Activated CD8-positive, alpha-beta memory T cell treated with anti-CD3 and anti-CD28 coated beads, Interleukin-2, amount 50 U/mL, for 48 hours (primary cell): ENCODE measurements at places on chromosomes 7 and 10.

- DNase-seq = no peak
Observed at GRCh38 chr7:34845666-34846361, 187.8 kb downstream of the NPSR1 start.

- DNase-seq = no peak
Observed at GRCh38 chr10:59741583-59741982, 11.7 kb downstream of the MRLN start.

- no peak for DNase-seq
Observed at GRCh38 chr10:92969151-92969550, 91.4 kb upstream of the CYP26C1 start.

DNA sequence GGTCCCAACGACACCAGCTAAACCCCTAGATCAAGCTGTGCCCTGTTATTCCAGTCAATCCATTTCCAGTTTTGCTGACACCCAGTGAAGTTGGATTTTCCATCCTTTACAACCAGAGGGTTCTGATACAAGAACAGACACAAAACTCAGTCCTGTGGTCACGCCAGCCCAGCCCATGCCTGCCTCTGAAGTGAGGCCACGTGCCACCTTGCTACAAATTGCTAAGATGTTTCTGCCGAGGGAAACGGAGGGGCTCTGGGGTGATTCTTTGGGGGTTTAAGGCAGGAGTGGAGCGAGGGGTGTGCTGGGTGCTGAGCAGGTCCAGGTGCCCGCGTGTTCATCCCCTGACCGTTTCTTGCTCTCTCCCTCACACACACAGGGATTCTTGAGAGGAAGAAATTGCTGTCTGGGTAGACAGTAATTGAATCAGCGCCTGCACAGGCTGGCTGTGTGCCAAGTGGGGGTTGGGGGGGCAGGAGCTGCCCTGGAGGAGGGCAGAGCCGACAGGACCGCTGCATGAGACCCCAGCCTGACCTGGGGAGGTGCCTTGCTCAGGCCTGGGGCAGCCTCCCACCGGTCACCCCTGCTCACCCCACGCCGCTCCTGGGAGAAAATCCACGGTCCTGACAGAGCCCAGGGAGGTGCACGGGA, 38.1 kb downstream of the ADAP1 start:
- DNase-seq = no peak

GRCh38 chr10:97718659-97719142, 5.2 kb downstream of the MARVELD1 start:
- no peak for DNase-seq

DNA sequence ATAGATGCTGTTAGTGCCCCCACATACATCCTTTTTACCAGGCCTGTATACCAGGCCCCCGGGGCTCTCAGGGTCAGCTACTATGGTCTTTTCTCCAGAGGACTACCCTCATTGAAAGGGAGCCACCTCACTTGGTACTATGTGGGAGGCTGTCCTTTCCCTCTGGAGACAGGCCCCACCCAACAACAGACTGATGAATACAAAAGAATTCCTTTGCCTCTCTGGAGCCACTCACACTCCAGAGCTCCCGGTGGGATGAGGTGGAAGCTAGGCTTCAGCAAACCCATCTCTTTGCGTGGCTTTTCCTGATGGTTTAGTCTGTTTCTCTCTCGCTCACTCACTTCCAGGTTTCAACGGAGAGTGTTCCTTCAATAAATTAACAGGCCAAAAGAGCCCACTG, 30.3 kb downstream of the ANKMY2 start:
- DNase-seq = no peak

DNA sequence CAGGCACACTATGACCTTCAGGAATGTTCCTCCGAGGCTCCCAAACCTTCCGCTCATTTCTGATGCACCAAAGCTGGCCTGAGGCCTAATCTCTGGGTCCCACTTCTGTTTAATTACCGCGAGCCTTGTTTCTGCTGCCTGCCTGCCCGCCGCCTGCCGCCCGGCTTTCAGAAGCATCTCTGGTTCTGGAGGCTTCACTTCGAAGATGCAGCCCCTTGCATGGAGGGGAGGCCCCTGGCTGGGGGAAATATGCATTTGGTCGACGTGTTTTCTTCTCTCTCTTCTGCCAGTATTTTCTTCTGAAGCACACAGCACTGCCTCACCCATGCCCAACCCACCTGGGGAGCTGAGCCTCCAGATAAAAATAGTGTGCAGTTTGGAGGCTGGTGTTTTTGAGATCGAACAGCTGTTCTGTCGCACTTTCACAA, 166.9 kb downstream of the PAXIP1 start:
- no peak for DNase-seq

DNA sequence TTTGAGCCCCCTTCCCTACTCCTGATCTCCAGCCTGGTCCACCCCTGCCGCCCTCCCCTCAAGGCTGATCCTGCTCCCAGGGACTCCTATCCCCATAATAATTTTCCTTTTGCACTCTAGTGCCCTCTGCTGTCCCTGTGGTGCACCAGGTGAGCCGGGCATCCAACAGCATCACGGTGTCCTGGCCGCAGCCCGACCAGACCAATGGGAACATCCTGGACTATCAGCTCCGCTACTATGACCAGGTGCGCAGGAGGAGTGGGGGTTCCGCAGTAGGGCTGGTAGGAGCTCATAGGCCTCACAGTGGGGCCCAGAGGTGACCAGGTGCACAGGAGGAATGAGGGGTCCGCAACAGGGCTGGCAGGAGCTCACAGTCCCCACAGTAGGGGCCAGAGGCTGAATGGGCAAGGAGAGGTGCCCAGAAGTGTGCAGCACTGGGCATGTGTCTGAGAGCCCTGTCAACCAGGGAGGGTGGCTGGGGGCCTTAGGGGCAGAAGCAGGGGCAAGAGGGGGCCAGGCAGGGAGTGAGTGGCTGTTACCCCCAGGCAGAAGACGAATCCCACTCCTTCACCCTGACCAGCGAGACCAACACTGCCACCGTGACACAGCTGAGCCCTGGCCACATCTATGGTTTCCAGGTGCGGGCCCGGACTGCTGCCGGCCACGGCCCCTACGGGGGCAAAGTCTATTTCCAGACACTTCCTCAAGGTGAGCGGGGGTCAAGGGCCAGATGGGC, 11.7 kb downstream of the EPHB6 start:
- no peak for DNase-seq

DNA sequence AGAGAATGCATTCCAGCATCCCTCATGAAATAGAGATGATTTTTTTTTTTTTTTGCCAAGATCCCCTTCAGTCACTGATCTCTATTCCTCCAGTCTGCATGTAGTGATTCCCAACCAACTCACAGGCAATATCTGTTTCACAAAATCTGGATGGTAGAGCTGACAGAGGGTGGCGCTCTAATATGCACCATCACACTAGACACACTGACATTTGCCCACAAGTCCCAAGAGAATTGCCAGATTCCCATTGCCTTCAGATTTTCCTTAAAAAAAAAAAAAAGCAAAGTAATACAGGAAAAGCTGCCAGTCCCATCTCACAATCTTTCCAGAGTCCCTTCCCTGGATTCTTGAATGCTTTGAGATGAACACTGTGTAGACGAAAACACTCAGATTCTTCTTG, 301.0 kb downstream of the SORCS1 start:
- no peak for DNase-seq

DNA sequence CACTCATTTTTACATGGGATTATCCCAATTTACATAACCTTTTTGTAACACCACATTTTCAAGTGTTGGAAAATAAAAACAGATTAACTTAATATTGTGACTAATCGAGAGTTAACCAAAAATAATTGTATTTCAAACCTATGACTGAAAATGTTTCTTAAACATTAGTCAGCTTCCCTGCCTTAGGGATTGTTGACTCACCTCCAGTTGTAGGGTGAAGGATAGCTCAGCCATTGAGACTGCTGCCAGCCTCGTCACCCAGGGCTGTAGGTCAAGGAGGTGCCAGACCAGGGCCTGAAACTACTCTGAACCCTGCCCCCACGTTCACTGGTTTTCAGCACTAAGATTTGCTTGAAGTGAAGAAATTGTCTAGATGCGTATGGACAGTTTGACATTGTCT, 351.2 kb downstream of the GFRA1 start:
- DNase-seq = no peak

- DNase-seq = no peak
Observed at GRCh38 chr10:118500477-118501104, 94.9 kb downstream of the PRLHR start.

- DNase-seq = no peak
Observed at GRCh38 chr10:123972481-123973401, 81.1 kb upstream of the CPXM2 start.

DNA sequence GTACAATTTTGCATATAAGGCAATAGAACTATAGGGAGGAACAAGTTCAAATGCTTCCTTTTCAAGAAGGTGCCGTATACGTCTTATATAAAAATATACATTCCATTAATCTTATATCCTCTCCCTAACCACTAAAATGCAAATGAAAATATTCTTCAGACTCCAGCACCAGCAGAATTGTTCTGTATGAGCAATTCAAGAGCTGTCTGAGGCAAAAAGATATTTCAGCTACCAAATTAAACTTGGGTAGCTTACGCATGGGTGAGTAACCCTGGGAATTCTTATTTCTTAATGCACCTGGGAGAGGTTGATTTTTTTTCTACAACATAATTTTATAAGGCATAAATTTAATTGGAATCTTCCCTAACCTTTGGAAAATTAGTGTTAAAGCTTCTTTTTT, 42.2 kb upstream of the GSDME start:
- no peak for DNase-seq

- no peak for DNase-seq
Observed at GRCh38 chr10:124387078-124387874, 31.4 kb downstream of the OAT start.

GRCh38 chr7:34851431-34851830, 185.9 kb downstream of the DPY19L1 start:
- no peak for DNase-seq

- no peak for DNase-seq
Observed at GRCh38 chr10:100008708-100009282, 952 bp downstream of the DNMBP start.

- DNase-seq = no peak
Observed at GRCh38 chr7:4189131-4189570, 492.9 kb upstream of the FOXK1 start.

DNA sequence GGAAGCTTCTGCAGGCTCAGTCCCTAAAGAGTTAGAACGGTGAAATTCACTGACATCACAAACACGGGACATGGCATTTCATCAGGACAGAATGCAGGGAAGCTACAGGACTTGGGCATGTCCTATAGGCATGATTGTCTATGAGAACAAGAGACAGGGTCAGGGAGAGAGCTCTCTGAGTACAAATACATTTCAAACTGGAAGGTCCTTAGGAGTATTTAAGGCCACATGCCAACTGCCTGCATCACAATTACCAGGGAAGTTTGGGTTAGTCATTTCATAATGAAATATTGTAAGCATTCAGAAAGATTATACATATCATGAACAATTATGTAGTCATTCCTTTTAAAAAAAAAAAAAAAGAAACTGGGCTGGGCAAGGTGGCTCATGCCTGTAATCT, 71.3 kb downstream of the CREB3L2 start:
- DNase-seq = no peak

DNA sequence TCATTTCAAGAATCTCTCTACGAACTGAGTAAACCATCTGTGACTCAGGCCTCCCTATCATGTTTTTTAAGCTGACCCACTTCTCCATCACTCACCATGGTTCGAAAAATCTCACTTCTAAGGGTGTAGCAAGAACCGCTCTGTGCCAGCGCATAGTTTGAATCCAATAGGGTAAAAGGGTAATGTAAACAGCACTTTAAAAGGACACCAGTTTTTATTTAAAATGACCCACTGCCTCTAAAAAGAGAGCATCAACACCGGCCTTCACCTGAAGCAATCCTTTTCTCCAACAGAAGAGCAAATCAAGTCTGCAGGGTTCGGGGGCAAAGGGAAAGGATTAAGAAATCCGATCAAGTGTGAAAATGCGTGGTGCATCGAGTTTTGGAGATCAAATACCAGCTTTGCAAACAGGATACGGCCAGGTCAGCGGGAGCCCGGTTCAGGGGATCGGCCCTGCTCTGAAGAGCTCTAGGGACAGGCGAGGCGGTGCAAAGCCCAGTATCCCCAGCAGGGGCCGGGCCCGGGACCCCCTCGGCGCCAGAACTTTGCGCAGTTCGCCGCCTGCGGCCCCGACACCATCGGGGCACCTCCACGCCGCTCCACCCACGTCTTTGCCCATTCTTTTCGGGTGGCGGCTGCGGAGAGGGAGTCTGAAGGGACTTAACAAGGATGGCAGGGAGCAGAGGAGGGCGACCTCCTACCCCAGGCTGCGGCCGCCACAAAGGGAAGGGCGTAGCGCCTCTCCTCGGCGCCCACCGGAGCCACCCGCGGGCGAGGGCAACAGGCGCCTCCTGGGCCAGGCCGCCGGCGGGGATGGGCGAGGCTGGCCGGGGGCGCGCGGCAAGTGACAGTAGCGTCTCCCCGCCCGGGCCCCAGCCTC, 842 bp downstream of the NMT2 start:
- DNase-seq = peak; percentile 76

GRCh38 chr7:3860932-3861331, 559.9 kb downstream of the SDK1 start:
- DNase-seq = no peak

DNA sequence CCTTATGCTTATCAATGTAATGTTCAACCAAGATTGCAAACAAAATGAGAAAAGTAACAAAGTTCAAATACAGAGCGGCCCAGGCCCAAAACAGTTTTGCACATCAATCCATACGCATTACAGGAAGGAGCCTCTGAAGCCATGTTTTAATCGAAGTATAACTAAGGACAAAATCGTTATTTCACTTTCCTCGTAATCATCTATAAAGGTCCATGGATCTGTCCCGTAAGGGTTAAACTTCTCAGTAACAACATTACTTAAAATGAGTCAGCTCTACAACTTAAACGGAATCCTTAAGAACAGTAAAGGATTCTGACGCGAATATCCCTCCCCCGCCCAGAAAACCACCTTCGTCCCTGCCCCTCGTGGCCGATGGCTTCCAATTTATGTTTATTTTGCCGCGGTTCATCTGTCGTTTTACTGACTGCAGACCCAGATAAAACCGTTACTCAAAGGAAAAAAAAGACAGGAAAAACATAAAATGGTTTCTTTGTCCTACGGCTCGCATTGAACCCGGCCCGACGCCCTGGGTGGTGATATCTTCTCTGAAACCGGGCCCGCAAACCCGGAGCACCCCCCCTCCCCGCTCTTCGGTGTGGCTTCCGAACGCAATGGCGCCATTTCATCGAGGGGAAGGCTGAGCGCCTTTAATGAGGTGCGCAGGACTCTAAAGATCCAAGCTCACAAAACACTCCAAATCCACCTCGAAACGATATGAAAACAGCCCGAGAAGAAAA, 1.1 kb downstream of the HNRNPA2B1 start:
- DNase-seq = peak; percentile 81

GRCh38 chr7:128880791-128881457, 18.3 kb downstream of the ATP6V1F start:
- DNase-seq = no peak

DNA sequence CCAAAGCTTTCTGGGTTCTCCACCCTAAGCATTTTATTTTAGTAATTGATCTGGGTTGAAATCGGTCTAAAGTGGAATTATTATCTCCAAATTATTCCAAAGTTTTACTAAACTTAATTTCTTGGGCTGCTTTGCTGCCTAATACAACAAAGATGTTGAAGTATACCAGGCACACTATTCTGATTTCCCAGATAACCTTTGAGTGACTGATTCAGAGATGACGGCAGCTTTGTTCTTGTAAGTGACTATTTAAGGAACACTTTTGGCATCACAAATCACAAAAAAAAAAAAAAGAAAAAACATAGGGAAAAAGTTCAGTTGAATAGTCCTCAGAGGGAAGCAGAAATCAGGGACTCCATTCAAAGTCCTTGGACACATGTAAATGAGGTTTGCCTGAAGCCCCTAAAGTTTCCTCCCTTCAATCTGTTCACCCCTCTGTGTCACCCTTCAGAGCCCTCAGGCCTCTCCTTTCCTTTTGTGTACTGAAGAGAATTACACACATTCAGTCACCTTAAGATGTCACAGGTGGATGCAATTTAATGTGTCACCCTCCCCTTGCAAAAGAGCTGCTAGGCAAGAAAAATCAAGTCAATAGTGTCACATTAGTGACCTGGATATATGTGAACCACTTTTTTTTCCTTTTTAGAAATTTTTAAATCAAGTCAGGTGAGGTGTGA, 81.5 kb downstream of the RTKN2 start:
- no peak for DNase-seq
